Activated T-cell treated with anti-CD3 and anti-CD28 coated beads, Interleukin-2, amount 50 U/mL, for 1 hour (primary cell): ENCODE measurements at places on chromosomes 7 and 10.

GRCh38 chr7:46990761-46991160 lies 591.1 kb downstream of the TNS3 start:
- no peak for DNase-seq

DNA sequence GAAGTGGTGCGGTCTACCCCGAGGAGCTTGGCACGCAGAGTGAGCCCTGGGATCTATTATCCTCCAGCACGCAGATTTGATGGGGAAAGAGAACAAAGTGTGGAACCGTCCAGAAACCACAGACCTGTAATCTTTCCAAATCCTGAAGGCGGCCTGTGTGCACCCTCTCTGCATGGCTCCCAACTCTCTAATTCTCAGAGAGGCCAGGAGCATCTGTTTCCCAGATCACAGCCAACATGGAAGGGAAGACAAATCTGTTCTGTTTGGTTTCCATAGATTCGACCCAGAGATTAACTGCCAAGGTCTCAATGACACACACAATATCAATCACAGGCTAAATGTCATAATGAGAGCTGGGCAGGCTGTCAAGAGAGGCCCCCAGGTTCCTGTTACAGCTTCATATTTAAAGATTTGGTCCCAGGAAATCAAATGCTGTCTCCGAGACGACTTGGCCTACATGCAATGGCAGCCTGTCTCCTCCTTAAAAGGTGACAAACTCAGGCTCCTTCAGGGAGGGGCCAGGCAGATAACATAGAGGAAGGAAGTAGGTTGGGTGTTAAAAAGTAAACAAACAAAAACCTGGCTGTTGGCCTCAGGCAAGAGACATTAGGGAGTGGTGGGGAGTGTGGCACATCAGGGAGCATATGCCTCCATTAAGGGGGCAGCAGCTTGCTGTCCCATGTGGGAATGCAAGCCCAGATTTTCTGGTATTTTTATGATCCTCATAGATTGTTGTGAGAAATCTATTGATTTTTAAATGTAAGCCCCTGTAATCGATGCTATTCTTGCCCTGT lies 48.8 kb upstream of the SAMD8 start:
- DNase-seq, result no peak

GRCh38 chr7:134669845-134670373 lies 23.3 kb downstream of the BPGM start:
- DNase-seq, result peak; percentile 84

DNA sequence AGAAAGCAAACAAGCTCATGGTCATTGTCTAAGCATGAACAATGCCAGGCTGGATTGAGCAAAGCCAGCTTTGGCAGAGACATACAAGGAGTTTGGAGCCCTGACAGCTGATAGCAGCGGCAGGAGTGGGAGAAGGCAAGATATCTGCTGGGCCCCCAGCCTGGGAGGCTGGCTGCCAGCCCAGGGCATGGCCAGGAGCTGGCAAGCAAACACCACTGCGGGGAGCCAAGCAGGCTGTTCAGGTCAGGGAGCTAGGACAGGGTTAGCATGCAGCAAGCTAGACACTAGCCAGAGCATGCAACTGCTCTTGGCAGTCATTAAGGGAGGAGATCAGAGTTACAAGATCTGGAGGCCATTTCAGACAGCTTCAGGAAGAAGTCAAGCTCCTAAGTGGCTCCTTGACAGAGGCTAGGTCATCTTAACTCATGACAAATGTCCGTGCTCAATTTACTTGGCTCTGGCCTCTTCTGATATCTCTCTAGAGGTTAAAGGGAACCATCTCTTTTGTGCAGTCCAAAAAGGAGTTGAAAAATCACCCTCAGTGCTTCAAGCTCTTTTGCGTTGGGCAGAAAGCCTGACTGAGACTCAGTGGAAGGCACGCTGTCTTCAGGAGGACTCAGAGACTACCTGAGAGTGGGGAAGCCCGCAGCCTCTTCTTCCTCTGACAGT lies 436.8 kb upstream of the C7orf33 start:
- no peak for DNase-seq

DNA sequence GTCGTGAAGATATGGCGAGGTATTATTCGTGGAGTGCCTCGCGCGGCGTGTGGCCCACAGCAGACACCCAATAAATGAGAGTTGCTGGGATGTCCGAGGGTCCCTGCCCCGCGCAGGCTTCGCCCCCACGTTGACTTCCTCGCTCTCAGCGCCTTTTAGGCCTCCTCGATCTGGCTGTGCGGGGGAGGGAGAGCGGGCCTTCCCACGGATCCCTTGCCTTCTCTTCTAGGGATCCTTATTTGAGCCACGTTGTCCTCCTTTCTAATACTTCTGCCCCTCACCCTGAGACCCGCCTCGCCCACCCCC lies 660 bp downstream of the VCL start:
- no peak for DNase-seq

GRCh38 chr10:131082991-131083481 lies 228.5 kb downstream of the TCERG1L start:
- no peak for DNase-seq

DNA sequence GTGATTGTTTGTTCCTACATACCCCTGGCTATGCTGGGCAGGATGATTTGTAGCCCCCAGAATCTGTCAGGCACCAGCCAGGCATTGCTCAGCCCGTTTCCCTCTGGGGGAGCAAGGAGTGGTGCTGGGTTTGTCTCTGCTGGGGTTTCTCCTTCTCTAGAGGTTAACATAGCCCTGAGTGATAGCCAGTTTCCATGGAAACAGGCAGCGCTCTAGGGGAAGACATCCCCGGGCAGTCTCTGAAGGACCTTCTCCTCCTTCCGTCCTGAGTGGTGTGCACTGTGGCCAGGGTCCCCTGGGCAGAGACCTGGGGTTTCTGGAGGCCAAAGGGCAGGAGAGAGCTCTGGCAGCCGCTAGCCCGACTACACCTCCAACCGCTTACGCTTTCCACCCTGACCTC lies 50.6 kb upstream of the LRRC4 start:
- DNase-seq, result no peak
